GM23248 (cell line): ENCODE measurements at places on chromosomes 4 and X.

DNA sequence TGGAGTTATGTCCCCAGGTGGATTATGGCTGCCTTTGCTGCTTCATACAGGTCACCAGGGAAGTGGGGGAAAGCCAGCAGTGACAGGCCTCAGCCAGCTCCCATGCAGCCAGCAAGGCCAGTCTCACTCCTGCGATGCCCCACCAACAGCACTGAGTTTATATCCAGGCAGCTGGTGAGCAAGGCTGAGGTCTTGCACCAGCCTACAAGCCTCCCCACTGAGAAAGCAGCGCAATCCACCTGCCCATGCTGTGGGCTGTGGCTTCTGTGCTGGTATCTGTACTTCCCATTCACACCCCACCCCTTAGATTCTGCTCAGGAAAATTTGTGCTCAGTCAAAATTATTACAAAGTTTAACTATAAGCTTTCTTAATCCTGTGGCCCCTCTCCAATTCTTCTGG, 153.5 kb downstream of the HHIP start:
- no peak for DNase-seq

DNA sequence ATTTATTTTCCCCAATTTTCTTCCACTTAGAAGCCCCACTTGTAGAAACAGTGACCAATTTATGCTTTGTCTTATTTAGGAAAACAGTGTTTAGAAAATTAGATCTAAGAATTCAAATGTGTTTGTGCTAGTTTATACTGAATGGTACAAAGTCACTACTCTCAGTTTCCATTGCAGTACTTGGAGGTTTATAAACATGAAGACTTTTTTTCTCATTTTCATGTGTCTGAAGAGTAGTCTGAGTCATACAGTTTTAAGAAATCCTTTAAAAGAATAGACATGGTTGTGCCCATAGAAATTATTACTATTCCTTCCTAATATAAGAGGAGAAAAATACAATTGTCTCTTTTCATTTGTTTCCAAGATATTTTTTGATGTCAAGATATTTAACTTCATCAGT, 458.7 kb downstream of the NAF1 start:
- no peak for DNase-seq

DNA sequence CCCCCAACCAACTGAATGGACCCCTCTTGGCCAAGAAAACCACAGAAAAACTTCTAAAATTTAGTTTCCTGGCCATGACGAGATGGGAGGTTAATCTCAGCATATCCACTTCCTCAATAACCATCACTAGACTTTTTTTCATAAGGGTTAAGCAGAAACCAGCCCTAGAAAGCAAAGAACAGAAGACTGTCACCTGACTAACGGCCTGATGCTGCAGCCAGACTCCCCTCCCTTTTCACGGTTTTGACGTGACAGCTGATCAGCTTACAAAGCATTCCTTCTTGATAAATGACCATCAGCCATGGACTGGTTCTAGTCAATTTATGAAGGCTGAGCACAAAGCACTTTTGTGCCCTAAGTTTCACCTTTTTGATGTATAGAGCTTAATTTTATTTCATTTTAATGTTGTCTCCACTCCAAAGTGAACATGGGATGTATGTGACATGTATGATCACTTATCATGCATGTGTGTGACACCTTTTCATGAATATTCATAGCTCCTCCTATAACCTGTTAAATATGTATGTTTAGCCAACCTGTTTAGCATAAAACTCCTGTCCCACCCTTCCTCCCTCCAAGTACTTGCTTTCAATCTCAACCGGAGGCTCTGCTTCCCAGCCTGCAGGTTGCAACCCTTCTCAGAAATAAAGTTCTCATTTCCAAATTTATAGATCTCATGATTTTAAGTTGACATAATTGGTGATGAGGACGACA, 56.3 kb downstream of the SERTM2 start:
- no peak for DNase-seq

DNA sequence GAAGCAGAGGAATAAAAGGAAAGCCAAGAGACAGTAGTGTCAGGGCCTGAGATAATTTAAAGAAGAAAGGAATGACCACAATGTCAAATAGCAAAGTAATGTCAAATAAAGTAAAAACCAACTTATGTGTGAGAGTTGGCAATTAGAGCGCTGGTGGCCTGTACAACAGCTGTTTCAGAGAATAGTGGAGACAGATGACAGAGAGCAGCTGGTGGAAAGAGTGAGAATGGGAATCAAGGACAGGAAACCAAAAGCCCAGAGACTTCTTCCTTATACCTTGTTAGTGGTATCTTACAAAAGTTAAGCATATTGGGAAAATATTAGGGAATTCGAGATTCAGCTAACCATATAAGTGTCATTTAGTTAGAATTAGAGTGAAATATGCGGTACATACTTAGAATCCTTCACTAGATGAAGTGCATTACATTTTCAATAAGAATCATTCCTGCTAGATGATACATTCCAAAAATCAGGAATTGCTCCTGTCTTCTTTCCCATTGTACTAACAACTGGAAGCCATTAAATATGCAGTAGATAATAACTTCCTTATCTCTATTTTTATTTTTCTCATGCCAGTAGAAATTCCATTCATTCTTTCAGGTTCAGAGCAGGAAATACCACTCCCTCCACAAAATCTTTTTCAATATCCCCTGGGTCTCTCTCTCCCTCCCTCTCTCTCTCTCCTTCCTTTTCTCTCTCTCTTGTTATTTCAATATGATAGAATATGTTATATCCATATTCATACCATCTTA, 525.4 kb downstream of the CENPC start:
- no peak for DNase-seq

DNA sequence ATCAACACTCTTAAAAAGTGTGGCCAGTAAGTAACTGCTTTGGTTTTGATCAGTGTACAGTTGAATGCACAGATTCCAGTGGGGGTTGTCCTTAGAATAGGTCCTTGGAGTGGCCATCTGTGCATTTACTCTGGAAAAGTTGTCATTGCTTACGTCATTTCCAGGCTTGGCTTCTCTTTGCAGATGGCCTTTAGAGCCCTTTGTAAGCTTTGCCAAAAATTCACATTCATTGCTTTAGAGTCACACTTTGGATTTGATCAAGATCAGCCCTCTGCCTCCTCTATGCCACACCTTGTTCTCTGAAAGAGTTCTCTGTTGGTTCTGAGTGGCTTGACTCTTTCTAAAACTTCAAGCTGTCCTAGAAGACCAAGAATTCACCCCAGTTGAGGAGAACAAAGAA, 83.9 kb downstream of the MAMLD1 start:
- DNase-seq: no peak

- no peak for DNase-seq
Measured at GRCh38 chr4:189002475-189002874, 863.2 kb downstream of the TRIML1 start.

DNA sequence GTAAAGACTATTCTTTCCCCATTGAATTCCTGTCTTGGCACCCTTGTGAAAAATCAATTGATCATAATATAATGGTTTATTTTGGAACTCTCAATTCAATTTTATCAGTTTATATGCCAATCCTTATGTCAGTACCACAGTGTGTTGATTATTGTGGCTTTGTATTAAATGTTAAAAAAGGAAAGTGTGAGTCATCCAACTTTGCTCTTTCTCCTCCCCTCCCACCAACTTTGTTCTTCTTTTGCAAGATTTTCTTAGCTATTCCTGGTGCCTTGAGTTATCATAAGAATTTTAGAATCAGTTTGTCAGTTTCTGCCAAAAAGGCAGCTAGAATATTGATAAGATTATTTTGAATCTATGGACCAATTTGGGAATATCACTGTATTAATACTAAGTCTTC, 11.2 kb upstream of the RNF175 start:
- DNase-seq: peak; percentile 43

- no peak for DNase-seq
Measured at GRCh38 chrX:37367946-37368345, 18.8 kb downstream of the PRRG1 start.

- DNase-seq: no peak
Measured at GRCh38 chr4:123615901-123616300, 219.3 kb downstream of the SPRY1 start.

DNA sequence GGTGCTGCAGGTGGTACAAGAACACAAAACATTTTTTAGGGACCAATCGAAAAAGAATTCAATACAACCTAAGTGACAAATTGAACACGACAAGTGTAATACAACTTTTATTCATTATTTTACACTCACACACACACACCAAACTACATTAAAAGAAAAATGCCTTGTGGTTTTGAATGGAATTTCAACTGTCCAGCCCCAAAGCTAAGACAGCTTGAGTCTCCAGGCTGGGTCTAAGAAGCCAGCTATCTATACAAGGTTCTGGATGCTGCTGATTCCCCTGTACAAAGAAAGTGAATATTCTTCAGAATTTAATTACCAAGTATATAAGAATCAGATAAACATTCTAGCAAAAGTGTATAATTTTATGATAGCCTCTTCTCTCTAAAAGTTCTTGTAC, 118.2 kb downstream of the PPP3CA start:
- peak; percentile 50 for DNase-seq

DNA sequence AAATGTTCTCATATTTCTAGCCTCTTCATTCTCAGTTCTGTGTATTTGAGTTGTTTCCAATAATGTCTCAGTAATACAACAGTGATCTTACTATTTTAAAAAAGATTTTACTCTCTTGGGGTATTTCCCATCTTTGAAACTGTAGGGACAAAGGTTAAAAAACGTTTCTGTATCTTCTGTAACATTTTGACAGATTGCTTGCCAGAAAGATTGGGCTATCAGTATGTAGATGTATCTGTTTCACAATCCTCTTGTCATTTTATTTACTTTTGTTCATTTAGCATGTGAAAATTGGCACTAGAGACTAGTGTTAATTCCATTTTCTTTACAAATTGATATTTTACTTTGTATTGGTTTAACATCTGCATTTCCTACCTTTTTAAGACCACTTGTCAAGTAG, 6.2 kb upstream of the CXCL9 start:
- DNase-seq: no peak

GRCh38 chrX:42028109-42028508, 104.8 kb upstream of the CASK start:
- DNase-seq: no peak
